Activated CD8-positive, alpha-beta memory T cell treated with anti-CD3 and anti-CD28 coated beads, Interleukin-2, amount 10 ng/mL, durations not matched to agents 7 days and 5 days (primary cell): ENCODE measurements at places on chromosomes 16 and 17.

- DNase-seq: no peak
These were observed 78.5 kb downstream of the ZZEF1 start for GRCh38 chr17:4064366-4064765.

DNA sequence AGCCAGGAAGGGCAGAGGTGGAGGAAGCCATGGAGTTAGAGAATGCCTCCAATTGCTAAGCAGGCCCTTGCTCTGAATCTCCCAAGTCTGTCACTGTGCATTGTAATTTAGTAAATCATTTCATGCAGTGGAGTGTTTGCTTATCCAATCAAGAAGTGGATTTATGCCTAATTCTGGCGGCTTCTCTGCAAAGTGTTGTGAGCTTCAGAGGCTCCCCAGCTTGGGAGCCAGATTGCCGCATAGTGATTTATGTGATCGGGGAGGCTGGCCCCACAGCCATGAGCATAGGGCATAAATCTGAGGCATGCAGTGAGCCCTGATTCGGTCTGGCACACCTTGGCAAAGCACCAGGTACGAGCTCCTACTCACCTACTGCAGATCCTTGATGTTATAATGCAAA lies 520.8 kb downstream of the HS3ST4 start:
- no peak for DNase-seq

DNA sequence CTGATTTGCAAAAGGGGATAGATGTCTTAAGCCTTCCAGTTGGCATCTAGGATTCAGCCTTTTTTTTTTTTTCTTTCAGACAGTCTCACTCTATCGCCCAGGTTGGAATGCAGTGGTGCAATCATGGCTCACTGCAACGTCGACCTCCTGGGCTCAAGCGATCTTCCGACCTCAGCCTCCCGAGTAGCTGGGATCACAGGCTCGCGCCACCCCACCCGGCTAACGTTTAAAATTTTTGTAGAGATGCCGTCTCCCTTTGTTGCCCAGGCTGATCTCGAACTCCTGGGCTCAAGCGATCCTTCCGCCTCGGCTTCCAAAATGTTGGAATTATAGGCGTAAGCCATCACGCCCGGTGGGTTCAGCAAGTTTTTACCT lies 571 bp upstream of the CCP110 start:
- DNase-seq: no peak

GRCh38 chr16:81756615-81757356 lies 22.3 kb upstream of the PLCG2 start:
- DNase-seq: no peak

DNA sequence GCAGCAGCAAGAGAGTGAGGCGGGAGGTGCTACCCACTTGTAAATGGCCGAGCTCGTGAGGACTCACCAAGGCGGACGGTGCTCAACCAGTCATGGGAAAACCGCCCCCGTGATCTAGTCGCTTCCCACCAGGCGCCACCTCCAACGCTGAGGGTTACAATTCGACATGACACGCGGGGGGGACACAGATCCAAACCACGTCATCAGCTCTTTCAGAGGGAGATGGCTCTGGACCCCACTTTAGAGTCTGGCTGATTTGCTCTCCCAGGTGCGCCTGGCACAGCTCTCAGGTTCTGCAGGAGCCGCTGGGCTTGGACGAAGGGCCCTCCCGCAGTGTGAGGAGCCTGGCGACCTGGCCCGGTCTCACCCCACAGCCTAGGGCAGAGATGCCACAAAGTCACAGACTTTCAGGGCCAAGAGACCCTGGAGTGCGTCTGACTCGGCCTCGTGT lies 21.1 kb upstream of the DOC2B start:
- DNase-seq: no peak

GRCh38 chr17:28746611-28747050 lies 2.8 kb downstream of the TRAF4 start:
- DNase-seq: no peak

GRCh38 chr17:38402897-38403296 lies 25.4 kb upstream of the ARHGAP23 start:
- no peak for DNase-seq

GRCh38 chr17:69539781-69540319 lies 125.4 kb downstream of the MAP2K6 start:
- no peak for DNase-seq

DNA sequence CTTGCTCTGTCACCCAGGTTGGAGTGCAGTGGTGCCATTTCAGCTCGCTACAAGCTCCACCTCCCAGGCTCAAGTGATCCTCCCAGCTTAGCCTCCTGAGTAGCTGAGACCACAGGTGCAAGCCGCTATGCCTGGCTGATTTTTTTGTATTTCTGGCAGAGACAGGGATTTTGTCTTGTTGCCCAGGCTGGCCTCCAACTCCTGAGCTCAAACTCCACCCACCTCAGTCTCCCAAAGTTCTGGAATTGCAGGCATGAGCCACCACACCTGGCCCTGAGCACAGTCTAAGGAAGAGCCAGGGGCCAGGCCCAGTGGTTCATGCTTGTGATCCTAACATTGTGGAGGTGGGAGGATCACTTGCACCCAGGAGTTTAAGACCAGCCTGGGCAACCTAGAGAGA lies 21.8 kb upstream of the BCO1 start:
- no peak for DNase-seq

- DNase-seq: no peak
These were observed 11.3 kb downstream of the CPNE7 start for GRCh38 chr16:89586853-89587252.

- no peak for DNase-seq
These were observed 225.3 kb upstream of the COX10 start for GRCh38 chr17:13843862-13844635.

DNA sequence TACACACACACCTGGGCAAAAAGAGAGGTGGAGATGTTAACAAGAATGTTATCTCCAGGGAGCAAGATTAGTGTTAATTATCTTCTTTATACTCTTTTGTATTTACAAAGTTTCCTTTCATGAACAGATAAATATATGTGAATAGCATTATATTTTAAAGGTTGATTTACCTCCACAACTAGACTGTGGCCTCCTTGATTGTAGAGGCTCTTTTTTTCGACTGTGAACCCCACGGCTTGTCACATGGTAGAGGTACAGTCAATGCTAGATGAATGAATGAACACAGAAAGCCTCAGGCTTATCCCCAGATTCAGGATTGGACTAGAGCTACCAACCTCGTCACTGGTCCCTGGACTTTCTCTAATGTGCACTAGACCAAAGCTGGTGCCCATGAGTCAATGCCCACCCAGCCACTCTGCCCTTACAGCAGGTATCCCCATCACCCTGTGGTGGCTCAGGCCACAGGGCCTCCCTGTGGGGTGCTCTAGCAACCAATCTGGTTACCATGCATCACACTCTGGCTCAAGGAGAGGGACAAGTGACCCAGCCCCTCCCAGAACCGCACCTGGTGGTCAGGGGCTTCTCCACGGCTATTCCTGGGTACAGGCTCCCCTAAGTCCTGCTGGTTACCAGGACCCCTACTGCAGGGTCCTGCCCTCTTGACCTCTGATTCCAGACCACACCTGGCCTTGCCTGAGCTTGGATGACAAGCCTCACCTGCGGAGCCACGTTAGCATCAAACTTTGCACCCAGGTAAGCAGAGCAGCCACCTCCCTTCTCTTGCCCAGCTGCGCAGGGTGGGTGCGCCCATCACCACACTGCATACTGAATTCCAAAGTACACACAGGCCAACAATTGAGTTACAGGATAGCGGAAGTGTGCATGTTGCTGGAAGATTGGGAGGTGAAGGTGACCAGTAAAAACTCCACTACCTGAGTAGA lies 101.0 kb downstream of the CDYL2 start:
- DNase-seq: peak; percentile 37

DNA sequence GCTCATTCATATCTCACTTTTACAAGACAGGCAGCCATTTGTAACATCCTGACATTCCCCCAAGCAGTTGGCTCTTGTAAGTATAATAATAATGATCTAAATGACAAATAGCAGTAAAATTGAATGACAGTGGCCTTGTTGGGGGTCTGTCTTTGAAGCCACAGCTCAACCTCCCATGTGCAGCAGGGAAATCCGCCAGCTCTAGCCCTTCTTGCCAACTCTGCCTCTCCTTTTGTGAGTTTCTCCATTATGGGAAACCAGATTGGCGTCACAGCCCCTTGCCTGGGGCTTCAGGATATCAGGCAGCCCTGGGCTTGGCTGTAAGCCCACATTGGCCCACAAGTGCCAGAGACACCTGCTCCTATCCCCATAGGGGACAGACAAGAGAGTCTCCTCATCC lies 70.4 kb upstream of the CACNG5 start:
- DNase-seq: no peak

GRCh38 chr17:53629188-53629587 lies 193.5 kb upstream of the KIF2B start:
- DNase-seq: no peak

DNA sequence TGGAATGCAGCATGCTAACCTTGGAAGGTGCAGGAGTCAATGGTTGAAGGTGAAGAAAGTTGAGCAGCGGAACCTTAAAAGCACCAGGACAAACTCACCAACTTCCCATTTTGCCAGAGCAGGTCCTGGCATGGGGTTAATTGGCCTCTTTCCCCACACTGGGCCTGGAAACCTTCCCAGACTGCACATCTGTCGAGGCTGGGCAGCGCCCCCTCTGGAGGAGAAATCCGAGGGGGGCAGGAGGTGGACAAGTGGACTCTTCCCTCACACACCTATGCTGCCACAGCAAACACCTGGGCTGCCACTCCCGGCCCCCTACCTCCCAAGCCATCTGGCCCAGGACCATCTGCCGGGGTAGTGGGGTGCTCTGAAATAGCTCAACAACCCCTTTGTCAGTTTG lies 232.4 kb downstream of the CBLN1 start:
- DNase-seq: no peak

GRCh38 chr17:29176558-29177351 lies 3.4 kb downstream of the MYO18A start:
- peak; percentile 60 for DNase-seq

- no peak for DNase-seq
These were observed 9.2 kb downstream of the CD300LG start for GRCh38 chr17:43856141-43856540.

DNA sequence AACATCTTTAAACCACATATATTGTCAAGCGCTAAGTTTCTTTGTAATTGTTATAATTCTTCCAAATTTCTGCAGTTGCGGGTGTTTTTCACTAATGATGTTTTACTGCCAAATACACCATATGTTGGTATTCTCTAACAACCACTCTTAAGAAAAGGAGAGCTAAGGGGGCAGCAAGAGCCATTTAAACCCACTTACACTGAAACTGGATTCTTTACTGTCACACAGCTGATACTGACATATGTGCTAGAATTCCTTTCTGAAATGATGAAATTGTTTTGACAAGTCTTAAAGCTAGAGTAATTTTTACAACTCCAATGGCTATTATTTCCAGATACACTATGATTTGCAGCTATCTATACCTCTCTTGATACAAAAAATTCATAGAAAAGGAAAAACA lies 483.1 kb downstream of the CDH11 start:
- DNase-seq: no peak

- DNase-seq: no peak
These were observed 22.5 kb upstream of the SLC7A5 start for GRCh38 chr16:87891764-87892163.

GRCh38 chr17:76797241-76797840 lies 59.4 kb downstream of the MFSD11 start:
- DNase-seq: no peak

DNA sequence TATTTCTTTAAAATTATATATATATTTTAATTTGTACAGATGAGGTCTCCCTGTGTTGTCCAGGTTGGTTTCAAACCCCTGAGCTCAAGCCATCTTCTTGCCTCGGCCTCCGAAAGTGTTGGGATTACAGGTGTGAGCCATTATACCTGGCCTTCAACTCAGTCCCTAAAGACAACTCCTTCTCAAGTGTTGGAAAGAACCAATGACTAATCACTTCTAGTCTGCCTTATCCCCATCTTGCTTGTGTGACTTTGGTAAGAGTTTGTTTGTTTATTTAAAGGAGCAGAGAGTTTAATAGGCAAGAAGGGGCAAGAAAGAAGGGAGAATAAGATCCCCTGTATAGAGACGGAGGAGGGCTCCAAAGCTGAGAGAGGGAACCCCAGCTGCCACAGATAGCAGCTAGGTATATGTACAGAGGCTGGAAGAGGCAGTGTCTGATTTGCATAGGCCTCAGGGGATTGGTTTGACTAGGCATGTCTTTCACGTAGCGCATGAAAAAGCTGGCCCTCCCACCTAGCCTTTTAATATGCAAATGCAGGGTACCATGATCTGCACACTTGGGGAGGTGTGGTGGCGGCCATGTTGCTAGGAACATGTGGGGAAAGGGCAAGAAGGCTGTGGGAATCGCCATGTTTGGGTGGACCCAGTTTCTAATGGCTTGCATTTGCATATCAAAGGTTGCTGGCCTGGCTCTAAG lies 21.5 kb downstream of the ABCC1 start:
- no peak for DNase-seq

GRCh38 chr16:52677501-52677900 lies 130.6 kb upstream of the TOX3 start:
- no peak for DNase-seq

- no peak for DNase-seq
These were observed 47.2 kb downstream of the MED13 start for GRCh38 chr17:62017912-62018311.

DNA sequence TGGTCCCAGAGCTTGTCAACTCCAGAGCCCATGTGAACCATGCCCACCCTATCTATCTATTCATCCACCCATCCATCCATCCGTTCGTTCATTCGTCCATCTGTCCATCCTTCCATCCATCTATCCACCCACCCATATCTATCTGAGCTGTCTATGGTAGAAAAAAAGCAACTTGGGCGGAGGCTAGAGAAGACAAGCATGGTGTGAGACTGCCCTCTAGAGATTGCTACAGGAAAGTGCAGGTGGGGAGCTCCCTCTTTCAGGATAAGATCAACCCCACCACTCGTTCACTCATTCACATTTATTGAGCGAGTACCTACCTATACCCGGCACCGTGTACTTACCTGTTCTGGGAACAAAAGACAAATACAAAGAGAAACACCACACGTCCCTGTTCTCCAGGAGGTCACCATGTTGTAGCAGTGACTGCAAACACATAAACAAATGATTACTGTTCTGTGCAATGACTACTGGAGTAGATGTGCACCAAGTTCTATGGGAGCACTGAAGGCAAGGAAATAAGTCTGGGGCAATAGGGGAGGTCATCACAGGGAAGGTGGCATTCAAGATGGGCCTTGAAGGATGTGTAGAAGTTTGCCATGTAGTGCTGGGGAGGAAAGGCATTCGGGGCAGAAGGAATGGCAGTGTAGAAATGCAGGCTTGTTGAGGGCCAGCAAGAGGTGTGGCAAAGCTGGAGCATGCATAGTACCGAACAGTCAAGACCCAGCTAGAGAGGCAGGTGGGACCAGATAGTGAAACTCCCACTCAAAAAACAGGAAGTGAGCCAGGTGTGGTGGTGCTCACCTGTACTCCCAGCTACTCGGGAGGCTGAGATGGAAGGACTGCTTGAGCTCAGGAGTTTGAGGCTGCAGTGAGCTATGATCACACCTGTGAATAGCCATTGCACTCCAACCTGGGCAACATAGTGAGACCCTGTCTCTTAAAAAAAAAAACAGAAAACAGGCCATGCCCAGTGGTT lies 13.4 kb upstream of the ATP5MC1 start:
- DNase-seq: peak; percentile 71

- no peak for DNase-seq
These were observed 4.6 kb downstream of the SPNS3 start for GRCh38 chr17:4438162-4438944.
